ENCODE measurements at places on chromosomes 11 and 22.

DNA sequence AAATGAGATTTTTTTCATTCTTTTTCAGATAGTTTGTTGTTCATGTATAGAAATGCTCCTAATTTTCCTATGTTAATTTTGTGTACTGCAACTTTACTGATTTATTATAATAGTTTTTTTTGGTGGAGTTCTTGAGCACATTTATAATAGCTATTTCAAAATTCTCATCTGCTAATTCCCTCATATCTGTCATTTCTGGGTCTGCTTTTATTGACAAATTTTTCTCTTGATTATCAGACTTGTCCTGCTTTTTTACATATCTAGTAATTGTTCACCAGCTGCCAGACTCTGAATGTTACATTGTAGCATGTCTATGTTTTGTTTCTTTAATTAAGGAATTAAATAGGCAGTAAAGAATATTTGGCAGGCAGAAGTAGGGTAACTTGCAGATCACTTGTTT, 60.9 kb upstream of the PARVA start:
- no peak for DNase-seq

- DNase-seq: no peak
Observed at GRCh38 chr11:126162306-126163030, 49.0 kb downstream of the RPUSD4 start.

- DNase-seq: no peak
Observed at GRCh38 chr11:57124917-57125316, 56.8 kb upstream of the LRRC55 start.

DNA sequence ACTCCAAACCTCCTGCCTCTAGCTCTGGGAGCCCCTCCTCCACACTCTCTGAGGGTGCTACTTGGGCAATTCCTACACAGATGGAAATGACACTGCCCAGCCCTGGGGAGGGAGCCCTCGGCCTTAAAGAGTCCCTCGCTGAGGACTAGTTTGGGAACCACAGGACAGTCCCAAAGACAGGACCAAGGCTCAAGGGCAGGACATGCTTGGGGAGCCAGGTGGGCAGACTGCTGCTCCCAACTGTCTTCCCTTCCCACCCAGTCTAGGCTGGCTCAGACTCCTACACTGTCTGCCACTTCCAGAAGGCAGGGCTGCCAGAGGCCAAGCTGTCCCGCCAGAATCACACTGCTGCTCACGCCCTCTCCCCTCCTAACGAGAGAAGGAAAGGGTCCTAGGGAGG, 9.8 kb downstream of the ARRB1 start:
- DNase-seq: no peak

DNA sequence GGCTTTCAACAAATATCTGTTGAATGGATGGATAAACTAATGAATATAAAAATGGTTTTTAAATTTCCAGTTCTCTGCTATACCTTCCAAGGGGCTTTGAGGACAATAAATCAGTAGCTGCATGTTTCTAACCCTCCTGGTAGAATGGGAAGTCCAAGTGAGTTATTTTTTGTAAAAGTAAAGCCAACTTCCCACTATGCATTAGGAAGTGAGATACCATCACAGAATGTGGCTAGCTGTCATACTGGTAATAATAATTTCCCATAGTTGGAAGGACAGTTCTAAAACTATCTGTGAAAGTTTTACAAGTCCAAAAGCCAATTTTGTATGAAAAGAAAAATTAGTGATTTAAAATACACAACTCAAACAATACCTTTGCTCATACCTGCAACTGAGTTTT, 50.0 kb downstream of the TMEM123 start:
- no peak for DNase-seq

- no peak for DNase-seq
Observed at GRCh38 chr11:70463478-70464255, 65.3 kb downstream of the CTTN start.

GRCh38 chr11:104443387-104443786, 279.4 kb upstream of the PDGFD start:
- no peak for DNase-seq

DNA sequence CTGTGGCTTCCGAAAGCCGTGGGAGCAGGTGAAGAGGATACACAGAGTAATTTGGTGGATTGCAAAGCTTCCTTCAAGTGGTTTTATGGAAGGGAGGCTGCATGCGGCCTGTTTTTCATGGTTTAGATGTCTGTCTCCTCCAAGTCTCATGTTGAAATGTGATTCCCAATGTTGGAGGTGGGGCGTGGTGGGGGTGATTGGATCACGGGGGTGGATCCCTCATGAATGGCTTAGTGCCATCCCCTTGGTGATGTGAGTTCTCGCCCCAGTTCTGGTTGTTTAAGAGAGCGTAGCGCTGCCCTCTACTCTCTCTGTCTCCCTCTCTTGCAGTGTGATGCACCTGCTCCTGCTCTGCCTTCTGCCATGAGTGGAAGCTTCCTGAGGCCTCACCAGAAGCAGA, 247.8 kb upstream of the B3GAT1 start:
- no peak for DNase-seq

GRCh38 chr22:29989446-29989845, 90.8 kb upstream of the HORMAD2 start:
- no peak for DNase-seq

DNA sequence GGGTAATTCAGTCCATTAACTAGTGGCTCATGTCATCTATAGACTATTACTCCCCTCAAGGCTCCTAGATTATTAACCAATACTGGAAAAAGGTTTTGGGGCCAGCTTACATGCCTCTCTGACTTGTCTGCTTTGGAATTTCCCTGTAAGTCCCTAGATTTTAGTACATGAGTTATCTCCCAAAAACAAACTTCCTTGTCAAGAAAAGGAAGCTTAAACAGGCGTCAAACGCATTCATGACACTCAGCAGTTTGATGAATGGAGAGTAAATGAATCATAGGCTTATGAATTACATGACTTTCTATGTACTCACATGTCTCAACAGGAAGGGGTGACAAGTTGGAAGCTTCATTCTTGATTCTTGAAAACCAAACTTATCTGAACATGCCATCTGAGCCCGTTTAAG, 70.8 kb downstream of the BLID start:
- DNase-seq: no peak

DNA sequence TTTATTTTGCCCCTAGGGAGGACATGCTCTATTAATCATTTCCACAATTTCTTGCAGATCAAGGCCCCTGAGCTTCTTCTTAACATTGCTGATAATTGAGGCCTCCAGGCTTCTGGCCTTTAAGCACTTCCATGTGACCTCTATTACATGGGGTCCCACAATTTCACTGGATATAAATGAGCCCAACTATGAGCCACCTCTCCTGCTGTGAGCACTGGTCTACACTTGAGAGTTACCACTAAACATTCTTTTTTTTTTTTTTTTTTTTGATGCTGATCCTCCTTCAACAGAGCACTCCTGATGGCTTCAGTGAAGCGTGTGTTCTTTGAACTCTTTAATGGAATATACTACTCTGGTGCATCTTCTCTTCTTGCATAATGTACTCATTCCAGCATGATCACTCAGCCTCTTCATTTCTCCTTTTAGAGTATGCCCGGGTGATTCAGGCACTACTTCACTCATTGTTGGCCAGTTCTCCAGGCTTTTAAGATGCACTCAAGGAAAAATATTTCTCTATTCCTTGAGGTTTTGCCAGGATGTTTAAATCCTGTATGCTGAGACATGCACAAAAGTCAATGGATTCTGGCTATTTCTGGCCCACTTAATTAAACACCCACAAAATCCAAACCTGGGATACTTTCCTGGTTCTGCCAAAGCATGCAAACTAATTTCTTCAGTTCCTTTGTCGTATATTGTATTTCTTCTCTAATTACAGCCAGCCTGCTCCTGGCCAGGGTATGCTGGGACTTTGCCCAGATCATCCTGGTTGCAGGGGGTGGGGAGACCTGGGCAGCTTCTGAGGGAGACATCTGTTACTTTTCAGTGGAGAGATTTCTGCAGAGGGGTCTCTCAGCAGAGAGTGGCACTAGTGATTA, 257.8 kb upstream of the LUZP2 start:
- DNase-seq: no peak

DNA sequence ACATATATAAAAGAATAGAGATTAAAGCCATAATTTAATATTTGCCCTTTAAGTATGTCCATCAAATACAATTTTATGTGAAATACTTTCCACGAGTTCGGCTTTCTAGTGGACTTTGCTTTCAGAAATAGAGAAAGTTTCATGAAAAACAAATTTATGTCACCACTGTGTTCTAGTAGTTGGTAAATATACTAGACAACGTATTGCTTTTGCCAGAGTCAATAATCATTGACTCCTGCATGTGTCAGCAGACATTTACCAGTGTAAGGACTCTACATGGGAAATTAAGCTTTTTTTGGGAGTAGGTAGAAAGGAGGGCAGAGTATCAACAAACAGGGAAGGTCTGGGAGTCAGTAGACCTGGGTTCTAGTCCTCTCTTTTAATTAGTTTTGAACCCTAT, 32.3 kb upstream of the CAT start:
- no peak for DNase-seq

DNA sequence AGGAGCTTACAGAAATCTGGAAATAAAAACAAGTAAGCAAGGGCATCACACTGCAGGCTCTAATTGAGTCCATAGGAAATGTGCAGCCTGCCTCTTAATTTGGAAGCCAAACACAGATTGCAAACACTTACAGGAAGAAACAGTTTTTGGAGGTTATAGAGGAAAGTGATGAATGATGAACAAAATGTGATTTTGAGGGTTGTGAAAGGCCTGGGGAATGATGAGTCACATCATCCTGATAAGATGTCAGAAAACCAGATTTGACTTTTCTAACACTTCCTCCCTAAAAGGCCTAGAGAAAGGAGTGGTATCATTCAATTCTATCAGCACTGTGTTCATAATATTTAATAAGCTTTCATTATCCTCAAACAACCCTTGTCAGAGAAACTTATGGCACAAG, 96.6 kb upstream of the POU2AF2 start:
- no peak for DNase-seq

DNA sequence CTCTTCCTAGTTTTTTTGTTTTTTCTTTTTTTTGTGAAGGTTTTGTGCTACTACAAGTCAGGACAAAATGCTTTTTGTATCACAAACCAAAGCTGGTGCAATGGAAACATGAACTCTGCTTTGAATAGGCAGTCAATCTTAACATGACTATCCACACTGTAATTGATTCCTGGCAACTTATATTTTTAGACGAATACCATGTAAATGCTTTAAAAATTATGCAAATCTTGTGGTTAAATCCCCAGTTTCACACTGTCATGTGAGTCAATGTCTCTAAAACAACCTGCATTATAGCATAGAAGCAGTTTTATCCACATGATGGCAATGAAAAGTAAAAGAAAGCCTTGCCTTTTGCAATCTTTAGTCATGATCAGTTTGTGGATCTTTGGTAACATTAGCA, 8.9 kb downstream of the TRPC6 start:
- DNase-seq: no peak

GRCh38 chr11:100316952-100317351, 370.1 kb upstream of the ARHGAP42 start:
- no peak for DNase-seq

Measured in caudate nucleus (tissue), 63 donors.